ENCODE measurements at places on chromosomes 6 and 20.

- DNase-seq, result no peak
Measured at GRCh38 chr20:20358801-20359200, 9.1 kb upstream of the INSM1 start.

- no peak for DNase-seq
Measured at GRCh38 chr6:41900861-41901260, 5.7 kb upstream of the USP49 start.

DNA sequence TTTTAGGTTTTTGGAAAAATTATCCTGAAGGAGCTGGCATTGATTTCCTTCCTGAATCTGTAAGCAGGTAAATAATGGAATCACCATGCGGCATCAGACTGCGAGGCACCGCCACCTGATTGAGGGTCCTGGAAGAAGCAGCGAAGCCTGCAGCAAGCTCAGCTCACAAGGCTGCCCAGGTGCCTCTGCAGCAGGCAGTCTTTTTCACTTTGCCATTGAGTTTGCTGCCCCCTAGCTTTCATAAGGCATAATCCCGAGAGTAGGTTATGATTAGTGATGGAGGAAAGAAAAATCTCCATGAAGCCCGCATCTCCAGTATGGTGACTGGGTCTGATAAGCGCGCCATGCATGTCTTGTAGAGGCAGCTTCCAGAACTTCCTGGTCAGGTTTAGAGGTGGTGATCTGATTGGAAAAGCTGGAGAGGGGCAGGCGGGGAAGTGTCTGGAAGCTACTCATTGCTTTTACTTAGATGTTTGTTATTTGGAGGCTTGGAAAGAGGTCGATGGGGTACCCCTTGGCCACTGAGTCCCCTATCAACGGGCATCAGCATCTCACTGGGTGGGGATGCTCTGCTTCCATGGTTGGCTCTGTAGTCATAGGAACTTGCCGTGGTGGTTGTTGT lies 26.7 kb downstream of the IYD start:
- DNase-seq, result peak; percentile 50

GRCh38 chr20:47418069-47418757 lies 61.7 kb upstream of the ZMYND8 start:
- DNase-seq, result no peak

- DNase-seq, result no peak
Measured at GRCh38 chr6:25746968-25747367, 7.6 kb upstream of the SLC17A4 start.

DNA sequence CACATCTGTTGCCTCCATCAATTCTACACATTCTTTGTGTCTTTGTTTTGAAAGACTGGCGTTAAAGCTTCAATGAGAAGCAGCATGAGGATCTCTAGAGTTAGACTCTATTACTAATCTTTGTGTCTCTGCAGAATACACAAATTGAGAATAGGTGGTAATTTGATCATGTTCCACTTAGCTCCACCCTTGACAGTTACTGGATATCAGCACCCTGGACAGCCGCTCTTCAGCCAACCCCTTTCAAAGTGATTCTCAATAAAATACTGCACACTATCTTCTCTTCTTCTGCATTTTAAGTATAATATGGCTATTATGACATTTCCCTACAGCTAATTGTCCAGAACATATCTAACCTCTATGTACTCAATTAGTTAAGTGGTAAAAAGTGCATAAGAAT lies 54.3 kb upstream of the CNR1 start:
- DNase-seq, result no peak

All from CD4-positive, alpha-beta T cell treated with Interleukin-12 subunit alpha and Interleukin-12 subunit beta, for 1 hour (primary cell).